SK-N-SH treated with all-trans-retinoic acid at 6 μM for 48 hours (cell line): ENCODE measurements at places on chromosomes 7 and 10.

GRCh38 chr7:18287482-18287881 is 208.1 kb upstream of the HDAC9 start:
- ATAC-seq, result no peak

GRCh38 chr10:83753490-83753889 is 385.8 kb upstream of the GHITM start:
- no peak for ATAC-seq

GRCh38 chr10:48603421-48604038 is 1.3 kb downstream of the ARHGAP22 start:
- ATAC-seq, result no peak

DNA sequence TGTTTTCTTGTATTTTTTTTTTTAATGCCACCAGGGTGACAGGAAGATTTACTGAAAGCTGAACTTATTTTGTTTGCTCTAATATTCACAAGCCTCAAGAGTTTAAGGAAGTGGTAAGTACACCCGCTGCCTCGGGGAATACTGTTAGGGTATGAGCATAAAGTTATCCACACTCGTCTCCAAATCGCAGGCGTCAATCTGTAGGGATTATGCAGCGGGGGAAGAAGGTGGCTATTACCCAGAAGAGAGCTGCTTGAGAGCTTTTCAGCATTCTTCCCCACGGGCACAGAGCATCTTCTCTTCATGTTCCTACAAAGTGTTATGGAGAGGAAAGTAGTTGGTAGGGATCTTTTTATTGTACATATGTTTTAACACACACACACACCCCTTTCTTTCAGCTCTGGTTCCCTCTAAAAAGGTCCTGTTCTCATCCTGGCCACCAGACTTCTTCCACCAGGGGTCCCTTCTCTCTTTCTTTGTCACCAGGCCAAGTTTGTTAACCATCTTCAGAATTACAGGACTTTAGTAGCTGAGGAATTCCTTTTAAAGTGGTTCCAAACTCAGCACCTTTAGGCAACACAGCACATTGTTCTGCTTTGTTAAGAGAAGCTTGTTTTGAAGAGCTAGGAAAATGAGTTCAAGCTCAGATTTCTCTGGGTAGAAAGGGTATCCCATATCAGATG is 411.6 kb upstream of the GALNT17 start:
- no peak for ATAC-seq

DNA sequence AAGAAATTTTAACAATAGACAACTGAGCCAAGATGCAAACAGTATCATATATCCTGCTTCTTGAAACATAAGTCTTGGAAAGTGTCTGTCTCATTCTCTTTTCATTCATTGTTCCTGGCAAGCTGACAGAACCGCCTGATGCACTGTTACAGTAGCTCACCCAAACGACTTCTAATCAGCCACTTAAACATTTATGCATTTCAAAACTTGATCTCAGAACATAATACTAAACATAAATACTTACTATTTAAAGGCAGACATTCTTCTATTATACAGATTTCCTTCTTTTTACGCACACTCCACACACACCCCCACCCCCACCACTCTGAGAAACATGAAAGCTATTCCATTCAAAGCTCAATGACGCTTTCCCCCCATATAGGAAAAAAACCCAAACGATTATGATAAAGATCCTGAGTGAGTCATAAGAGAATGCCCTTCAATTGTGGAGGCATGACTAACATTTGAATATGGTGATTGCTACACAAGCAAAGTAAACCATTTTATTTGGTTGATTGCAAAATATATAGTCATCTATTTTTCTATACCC is 30.5 kb downstream of the SHTN1 start:
- peak; percentile 91 for ATAC-seq

GRCh38 chr7:99984593-99984992 is 8.8 kb upstream of the AZGP1 start:
- ATAC-seq, result no peak

- ATAC-seq, result no peak
Observed at GRCh38 chr7:50505553-50506210, 55.5 kb upstream of the FIGNL1 start.

DNA sequence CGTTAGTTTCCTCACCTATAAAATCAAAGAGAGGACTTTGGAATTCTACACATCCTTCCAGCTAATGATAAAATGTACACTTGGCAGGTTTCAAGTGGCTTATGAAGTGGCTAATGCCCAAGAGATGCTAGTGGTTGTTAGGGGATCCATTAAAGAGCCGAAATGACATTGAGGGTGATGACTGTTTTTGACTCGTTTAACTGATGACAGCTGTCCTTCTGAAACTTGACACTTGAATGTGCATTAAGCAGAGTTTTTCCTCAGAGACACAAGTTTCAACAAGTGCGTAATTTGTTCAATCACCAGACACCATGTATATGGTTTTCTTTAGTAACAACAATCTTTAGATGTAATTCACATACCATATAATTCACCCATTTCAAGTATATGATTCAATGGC is 1.6 kb upstream of the PRF1 start:
- ATAC-seq, result no peak
